Fibroblast of skin of back (primary cell): ENCODE measurements at places on chromosomes 1 and 21.

DNA sequence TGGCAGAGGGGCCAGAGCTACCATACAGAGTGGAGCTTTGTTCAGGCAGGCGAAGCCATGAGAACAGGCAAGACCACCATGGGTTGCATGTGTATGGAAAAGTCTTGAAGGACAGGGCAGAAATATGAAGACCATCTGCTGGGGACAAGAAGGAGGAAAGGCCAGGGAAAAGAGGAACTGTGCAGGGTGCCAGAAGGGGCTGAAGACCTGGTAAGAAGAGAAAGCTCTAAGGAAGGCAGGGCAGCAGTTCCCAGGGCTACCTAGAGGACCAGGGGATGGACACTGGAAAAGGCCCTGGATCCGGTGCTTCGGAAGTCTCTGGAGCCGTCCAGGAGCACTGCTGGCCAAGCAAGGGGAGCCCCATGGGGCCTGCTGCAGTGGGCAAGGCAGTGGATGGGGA, 43.4 kb downstream of the PKP1 start:
- DNase-seq, result no peak

GRCh38 chr21:46055863-46056281, 42.0 kb upstream of the COL6A2 start:
- DNase-seq, result no peak

DNA sequence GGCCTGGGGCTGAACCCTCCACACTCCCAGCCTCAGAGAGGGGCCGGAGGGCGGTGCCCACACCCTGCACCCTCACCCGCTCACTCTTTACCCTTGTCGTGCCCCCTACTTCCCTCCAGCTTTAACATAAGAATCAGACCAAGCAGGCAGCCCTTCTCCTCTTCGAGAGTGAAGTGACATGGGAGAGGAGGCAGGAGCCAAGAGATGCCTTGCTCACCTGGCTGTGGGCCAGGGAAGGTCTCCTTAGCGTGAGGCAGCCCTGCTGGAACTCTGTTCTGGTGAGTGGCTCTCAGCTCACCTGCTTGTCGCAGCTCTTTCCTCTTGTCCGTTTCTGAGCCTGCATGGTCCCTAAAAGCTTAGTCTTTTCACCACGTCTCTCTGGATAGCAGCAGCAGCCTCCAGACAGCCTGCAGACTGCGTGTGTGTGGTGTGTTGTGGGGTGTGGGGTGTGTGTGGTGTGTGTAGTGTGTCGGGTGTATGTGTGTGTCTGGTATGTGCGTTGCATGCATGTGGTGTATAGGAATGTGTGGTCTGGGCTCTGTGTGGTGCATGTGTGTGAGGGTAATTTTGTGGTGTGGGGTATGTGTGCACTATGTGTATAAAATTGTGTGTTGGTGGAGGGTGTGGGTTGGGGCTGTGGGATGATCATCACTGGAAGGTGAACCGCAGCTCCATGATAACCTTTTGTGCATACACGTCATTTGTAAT, 86.7 kb downstream of the CCDC185 start:
- DNase-seq, result no peak

- peak; percentile 95 for DNase-seq
Measured at GRCh38 chr21:29145354-29145782, 14.9 kb downstream of the MAP3K7CL start.

DNA sequence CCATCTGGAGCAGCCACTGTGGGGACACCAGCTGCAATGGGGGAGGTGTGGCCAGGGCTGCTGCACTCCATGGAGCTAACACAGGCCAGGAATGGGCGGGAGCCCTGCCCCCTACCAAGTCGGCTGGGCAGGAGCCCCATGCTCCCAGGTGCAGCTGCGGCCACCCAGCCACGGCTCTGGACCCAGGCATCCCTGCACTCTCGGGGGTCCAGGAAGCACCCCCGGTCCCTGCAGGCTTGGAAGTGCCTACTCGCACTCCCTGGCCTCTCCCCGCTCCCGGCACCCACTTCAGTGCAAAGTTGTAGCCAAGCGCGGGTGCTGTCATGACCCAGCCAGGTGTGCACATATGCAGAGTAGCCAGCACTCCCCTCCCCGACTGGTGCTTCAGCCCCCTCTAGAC, 91.8 kb downstream of the HLCS start:
- no peak for DNase-seq

GRCh38 chr1:228455715-228456114, 31.5 kb upstream of the RNF187 start:
- no peak for DNase-seq

GRCh38 chr21:38491536-38491935, 6.7 kb downstream of the ERG start:
- DNase-seq, result no peak

DNA sequence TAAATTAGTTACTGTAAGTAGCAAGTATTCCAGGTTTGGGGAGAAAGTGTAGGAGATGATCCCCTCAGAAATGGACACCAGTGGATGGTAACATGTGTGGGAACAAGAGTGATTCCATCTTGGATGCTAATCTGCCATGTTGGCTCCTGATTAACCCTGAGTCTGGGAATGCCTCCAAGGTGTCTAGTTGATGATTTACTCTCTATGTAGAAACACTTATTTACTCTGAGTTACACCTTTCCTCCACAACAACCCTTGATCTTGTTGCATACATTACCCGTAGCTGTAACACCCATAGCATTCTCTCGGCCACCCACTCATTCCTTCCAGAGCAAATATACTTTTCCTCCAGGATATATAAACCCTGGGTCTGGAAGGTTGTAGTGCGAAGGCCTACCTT, 315.9 kb upstream of the GREM2 start:
- no peak for DNase-seq

DNA sequence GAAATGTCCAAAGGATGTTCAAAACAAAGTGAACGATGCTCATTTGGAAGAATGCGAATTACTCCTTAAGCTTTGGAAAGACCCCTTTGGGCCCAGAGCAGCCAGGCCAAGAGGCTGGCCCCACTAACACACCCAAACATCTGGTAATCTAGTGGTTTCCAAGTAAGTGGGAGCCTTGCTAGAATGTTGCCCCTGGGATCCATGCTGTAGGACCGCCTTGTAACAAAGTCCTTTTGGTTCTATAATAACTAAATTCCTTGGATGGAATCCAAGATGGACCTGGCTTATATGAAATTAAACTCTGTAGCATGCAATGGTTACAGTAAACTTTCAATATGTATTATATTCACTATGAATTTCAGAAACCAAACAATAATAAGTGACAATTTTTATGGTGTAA, 25.3 kb downstream of the GPR3 start:
- no peak for DNase-seq

- peak; percentile 73 for DNase-seq
Measured at GRCh38 chr1:226428791-226429461, 21.0 kb upstream of the PARP1 start.

DNA sequence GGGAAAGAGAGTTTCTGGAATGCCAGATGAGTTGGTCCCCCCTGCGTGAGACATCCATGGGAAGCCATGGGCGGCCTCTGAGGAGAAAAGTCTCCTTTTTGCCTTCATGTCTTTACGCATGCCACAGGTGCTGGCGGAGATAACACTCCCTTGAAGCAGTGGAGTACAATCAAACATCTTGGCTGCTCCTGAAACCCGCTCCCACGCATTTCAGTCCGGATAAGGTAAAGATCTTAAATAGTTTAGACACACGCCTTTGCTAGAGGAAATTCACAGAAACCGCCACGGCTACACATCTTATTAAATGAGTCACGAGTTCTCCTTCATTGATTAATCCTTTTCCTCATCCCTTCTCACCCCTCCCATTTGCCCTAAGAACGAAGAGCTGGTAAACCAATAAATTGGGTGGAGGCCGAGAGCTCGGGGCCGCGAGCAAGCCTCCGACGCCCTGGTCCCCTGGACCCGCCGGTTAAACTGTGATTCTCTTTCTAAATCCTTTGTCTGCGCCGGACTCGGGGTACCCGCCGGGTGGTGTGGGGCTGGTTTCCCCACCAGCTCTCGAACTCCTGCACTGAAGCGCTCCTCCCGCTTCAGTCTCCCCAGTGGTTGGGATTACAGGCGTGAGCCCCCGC, 6.6 kb upstream of the ZNF669 start:
- peak; percentile 12 for DNase-seq

GRCh38 chr1:174090471-174090870, 68.3 kb upstream of the RC3H1 start:
- DNase-seq, result no peak

GRCh38 chr1:223717695-223718363, 5.5 kb downstream of the CAPN2 start:
- DNase-seq, result no peak

DNA sequence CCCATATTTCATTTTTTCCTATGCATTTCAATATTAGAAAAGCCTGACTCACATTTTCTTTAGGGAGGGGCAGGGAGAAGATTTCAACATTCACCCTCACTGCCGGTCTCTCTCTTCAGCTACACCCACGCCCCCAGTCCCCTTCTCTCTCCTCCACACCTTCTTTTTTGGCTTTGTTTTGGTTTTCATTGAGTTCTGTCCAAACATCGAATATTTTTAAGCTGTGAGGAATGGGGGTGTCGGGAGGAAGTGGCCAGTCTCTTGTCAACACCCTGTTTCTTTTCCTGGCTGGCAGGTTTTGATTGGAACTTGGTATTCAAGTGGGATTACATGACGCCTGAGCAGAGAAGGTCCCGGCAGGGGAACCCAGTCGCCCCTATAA, 177.3 kb downstream of the PGBD5 start:
- no peak for DNase-seq
